Stimulated activated CD8-positive, alpha-beta memory T cell treated with anti-CD3 and anti-CD28 coated beads, Interleukin-4, amount 100 ng/mL, for 1 hour (primary cell): ENCODE measurements at places on chromosomes 6 and 20.

DNA sequence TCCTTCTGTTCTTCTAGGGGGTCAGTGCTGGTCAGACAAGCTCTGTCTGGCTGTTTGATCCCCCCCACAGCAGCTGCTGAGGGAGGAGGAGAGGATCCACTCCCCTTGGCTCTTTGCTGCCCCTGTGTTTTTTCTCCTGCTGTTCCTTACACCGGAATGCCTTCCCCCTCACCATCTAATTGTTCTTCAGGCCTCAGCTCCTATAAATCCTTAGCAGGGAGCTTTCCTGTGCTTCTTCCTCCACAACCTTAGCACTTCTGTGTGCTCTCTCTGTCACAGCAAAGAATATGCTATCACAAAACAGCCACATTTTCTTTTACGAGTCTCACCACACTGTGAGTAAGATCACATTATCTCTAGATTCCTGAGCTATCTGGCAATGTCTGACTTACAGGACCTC lies 196.6 kb downstream of the OTOR start:
- no peak for DNase-seq

- DNase-seq = no peak
These were observed 32.4 kb upstream of the KIF13A start for GRCh38 chr6:18019539-18020534.

DNA sequence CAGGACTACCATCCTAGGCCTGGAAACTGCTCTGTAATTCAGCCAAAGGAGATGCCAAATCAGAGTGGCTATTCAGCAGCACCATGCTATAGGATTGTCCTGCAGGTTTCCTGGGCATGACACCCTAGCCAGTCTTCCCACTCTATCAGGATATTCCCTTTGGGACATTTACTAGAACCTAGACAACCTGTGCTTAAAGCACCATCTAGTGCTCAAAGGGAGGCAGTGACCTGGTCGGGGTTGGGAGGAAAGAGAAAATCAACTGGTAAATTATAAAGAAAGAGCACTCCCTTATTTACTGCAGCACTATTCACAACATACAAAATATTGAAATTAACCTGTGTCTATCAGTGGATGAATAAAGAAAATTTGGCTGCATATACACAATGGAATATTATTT lies 67.2 kb upstream of the SMLR1 start:
- DNase-seq = no peak

- DNase-seq = no peak
These were observed 268.2 kb downstream of the SYNE1 start for GRCh38 chr6:152368751-152369624.

DNA sequence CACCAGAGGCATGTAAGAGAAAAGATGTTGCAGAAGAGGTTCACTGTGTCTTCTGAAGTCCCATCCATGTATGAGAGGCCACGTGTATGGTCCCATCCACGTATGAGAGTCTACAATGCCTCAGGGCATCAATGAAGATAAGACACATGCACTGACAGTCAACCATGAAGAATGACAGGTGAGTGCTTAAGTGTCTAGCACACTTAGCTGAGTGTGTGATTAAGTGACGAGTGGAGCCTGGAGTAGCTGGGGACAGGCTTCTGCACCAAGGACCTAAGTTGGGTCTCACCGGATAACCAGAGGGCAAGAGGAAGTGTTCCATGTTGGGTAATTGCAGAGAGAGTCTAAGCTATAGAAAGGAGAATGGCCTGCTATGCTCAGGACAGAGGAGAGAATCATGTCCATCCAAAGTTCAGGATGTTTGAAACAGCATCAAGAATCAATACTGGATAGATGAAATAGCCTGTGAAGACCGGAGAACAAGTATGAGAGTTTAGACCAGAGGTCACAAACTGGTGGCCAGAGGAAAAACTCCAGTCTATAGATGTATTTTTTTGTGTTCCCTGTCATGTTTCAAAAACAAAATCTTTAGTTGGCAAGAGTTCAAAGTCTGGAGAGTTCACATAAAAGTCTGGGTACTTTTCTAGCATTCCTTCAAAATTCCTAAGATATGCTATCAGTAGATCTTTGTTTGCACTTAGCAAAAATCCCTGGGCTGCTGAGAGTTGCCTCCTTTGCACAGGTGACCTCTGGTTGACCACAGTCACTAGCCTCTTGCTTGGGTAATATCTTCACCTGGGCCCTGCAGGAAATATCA lies 165.8 kb downstream of the KIF16B start:
- no peak for DNase-seq

DNA sequence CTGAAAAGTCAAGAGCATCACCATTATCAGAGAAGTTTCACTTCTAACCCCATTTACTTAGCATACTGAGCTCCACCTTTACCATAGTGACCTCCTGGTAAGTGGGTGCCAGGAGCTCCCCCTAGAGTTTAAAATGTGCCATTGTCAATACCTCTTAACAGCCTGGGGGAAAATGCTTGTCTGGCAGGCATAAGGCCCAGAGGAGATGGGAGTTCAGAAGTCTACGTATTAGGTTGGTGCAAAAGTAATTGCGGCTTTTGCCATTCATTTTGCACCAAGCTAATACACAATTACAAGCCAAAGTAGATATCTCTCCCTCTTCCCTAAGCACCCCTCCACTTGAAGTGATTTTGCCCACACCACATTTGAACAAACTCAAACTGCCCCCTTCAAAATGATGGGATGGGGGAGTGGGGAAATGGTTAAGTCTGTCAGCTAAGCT lies 919.0 kb downstream of the KIF16B start:
- no peak for DNase-seq

- no peak for DNase-seq
These were observed 13.0 kb downstream of the GFOD1 start for GRCh38 chr6:13474360-13474759.

GRCh38 chr20:1225783-1226654 lies at the start of gene RAD21L1:
Gene RAD21L1, plus strand, starts transcription at chr20:1226044. Its CDS starts 2,410 bp downstream, at chr20:1228454.
- DNase-seq = peak; percentile 78

GRCh38 chr20:2973574-2973973 lies 69.8 kb upstream of the GNRH2 start:
- no peak for DNase-seq

GRCh38 chr6:63858691-63859090 lies 223.1 kb downstream of the PHF3 start:
- no peak for DNase-seq

DNA sequence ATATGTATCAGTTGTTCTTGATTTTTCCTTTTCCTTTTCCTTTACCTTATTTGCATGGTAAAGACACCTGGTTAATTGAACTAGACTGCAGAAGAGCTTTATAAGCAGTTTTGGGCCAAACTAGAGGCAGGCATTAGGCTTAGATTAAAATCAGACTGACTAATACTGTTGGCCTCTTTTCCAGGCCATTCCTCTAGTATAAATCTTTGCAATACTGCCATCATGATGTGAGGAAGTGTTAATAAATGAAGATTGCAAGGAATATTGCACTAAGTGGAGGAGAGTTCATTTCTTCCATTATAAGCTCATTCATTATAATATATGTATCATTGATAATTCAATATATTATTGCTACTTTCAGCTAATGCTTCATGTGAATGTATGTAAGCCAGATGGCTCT lies 163.8 kb downstream of the MMUT start:
- DNase-seq = no peak

GRCh38 chr6:6123803-6124202 lies 117.1 kb upstream of the NRN1 start:
- no peak for DNase-seq

GRCh38 chr20:51319522-51319921 lies 223.0 kb downstream of the NFATC2 start:
- no peak for DNase-seq

DNA sequence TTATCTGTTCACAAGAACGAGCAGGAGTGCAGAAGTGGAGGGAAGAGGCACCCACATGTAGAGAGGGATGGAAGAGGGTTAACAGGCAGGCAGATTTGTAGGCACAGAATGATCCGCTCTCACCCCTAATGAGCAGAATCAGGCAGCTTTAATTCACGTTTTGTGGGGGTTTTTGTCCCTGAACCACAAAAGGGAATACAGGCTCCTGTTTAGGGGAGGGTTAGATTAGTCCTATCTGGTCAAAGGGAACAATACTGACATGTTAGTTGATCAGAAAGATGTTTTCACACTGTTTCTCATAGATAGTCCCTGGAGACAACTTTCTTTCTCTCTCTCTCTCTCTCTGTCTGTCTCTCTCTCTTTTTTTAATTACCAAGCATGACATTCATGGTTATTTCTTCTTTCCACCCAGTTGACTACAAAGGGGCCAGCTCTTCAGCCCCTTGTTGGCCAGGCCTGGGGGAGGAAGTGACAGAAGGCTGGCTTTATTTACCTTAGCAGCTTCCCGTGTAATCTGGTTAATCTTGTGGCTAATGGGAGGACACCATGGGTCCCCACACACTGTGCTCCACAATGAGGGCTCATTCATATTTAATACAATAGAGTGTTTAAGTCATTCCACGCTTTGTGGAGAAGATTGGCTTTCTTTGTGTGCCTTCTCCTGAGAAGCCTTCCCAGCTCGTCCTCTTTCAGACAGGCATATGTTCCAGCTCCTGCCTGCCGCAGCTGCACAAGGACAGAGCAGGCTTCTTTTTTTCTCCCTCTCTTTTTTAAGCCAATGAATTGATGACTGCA lies 958.8 kb downstream of the TFAP2A start:
- no peak for DNase-seq

DNA sequence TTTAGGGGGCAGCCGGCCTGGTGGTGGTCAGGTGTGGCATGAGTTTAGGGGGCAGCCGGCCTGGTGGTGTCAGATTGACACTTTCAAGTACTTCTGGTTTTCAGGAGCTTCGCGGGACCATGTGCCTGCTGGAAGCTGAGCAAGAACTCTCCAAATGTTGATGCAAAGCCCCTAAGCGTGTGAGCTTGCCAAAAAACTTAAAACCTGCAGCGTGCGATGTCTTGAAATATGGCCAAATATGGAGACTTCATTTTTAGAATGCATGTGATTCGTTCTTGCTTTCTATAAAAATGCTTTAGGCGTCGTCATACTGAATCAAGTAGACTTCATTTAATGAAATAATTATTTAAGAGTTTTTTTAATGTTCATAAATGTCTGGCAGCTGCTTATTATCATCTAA lies 149.4 kb downstream of the SMOC2 start:
- no peak for DNase-seq

- no peak for DNase-seq
These were observed 172.8 kb upstream of the SPTLC3 start for GRCh38 chr20:12835999-12836398.

DNA sequence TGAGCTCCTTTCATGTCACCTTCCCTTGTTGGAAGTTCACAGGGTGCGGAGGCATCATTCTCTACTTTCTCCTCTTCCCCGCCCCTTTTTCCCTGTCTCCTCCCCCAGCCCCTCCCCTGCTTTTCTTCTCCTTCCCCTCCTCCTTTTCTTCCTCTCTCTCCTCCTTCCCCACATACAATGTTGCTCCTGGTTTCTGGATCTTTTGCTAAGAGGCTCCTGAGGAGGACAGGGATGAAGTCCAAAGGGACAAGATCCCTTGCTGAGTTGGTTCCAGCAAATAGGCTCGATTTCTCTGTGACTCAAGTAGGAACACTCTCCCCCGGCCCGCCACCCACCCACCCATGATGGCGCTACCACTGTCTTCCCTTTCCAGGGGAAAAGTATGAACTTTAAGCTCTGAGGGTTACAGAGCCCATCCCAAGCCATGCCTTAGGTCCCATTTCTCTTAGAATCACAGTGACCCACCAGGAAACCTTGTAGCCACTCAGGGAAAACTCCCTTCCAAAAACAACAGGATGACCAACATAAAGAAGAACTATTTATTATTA lies 852 bp upstream of the TFEB start:
- no peak for DNase-seq

DNA sequence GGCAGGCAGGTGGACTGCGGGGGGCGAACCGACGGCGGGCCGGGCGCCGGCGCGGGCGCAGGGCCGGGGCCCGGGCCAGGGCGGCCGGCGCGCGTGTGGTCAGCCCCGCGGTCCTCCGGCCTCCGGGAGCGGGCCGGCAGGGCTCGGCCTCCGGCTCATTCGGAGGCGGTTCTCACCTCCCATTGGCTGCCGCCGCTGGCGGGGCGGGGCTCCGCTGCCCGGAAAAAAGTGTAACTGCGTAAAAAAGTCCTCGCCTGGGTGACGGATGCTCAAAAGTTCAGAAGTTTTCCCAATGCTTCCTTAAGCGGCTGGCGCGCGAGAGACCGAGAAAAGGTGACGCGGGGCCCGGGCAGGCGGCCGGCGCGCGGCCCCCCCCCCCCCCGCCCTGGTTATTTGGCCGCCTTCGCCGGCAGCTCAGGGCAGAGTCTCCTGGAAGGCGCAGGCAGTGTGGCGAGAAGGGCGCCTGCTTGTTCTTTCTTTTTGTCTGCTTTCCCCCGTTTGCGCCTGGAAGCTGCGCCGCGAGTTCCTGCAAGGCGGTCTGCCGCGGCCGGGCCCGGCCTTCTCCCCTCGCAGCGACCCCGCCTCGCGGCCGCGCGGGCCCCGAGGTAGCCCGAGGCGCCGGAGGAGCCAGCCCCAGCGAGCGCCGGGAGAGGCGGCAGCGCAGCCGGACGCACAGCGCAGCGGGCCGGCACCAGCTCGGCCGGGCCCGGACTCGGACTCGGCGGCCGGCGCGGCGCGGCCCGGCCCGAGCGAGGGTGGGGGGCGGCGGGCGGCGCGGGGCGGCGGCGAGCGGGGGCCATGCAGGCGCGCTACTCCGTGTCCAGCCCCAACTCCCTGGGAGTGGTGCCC lies at the start of gene FOXC1:
Gene FOXC1 (plus strand): TSS at position 268 of the 849 bp plus-strand sequence. CDS start 531 bp downstream, at position 799.
- DNase-seq = no peak

DNA sequence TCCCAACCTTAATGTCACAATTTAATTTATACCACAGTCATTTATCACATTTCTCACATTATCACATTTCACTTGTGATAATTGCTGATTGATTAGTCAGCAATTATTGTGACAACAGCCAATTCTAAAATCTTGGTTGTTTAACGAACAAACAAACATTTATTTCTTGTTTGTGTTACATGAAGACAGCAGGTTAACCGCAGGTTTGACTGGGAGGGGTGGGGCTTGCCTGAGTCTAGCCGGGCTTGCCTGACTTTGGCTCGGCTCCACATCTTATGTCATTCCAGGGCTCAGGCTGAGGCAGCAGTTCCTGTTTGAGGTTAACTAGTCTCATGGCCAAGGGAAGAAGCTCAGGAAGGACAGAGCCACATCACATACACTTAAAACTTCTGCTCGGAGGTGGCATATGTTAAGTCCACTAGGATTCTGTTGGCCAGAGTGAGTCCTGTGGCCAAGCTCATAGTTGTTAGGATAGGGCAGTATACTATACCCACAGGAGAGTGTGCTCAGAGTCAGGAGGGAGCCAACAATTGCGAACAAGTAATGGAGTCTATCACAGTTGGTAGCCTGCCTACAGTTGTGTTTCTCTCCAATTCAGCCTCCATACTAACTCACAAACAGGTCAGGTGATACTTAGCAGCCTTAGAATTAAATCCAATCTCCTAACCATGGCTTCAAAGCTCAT lies 90.0 kb upstream of the IFNGR1 start:
- no peak for DNase-seq

GRCh38 chr6:138592749-138593123 lies 93.4 kb upstream of the NHSL1 start:
- DNase-seq = no peak

GRCh38 chr20:57093766-57094165 lies 172.7 kb downstream of the BMP7 start:
- no peak for DNase-seq

GRCh38 chr20:9070304-9070703 lies 1.4 kb downstream of the PLCB4 start:
- no peak for DNase-seq
